ENCODE measurements at places on chromosomes 16 and 17.

- DNase-seq = no peak
These were observed 21.0 kb upstream of the FZD2 start for GRCh38 chr17:44536090-44536953.

- no peak for DNase-seq
These were observed 6.4 kb upstream of the ARHGAP27 start for GRCh38 chr17:45438931-45439610.

- no peak for DNase-seq
These were observed 24.2 kb downstream of the ORC6 start for GRCh38 chr16:46713634-46714033.

DNA sequence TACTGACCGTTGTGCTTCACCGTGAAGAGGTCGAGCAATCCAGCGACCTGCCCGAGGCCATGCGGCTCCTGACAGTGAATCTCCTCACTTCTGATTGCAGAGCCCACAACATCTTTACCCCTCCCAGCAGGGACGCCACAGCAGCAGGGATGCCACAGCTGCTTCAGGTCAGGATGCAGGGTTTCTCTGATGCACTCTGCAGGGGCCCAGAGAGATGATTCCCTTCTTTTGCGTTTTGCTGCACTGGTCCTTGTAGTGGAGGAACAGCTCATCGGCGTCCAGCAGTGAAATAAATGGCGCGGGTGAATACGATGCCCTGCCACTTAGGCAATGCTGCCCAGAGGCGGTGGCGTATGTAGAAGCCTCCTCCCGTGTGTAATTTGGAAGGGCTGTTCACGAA lies 5.6 kb downstream of the KIAA0513 start:
- no peak for DNase-seq

DNA sequence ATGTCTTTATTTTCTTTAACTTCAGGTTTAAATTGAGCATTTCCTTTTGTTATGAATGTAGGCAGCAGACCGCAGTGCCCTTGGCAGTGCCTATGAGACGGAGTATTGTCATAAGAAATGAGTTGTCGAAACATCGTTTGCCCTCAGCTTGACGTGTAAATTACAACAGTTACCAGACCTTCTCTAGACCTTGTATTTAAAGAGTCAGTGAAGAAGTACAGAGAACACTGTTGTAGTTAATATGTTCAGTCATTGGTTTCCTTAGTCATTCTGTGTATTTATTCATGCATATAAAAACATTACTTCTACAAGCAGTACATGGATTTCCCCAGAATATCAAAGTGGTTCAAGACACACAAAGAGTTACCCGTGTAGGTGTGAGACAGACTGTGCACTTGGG lies 19.0 kb downstream of the IRF8 start:
- no peak for DNase-seq

DNA sequence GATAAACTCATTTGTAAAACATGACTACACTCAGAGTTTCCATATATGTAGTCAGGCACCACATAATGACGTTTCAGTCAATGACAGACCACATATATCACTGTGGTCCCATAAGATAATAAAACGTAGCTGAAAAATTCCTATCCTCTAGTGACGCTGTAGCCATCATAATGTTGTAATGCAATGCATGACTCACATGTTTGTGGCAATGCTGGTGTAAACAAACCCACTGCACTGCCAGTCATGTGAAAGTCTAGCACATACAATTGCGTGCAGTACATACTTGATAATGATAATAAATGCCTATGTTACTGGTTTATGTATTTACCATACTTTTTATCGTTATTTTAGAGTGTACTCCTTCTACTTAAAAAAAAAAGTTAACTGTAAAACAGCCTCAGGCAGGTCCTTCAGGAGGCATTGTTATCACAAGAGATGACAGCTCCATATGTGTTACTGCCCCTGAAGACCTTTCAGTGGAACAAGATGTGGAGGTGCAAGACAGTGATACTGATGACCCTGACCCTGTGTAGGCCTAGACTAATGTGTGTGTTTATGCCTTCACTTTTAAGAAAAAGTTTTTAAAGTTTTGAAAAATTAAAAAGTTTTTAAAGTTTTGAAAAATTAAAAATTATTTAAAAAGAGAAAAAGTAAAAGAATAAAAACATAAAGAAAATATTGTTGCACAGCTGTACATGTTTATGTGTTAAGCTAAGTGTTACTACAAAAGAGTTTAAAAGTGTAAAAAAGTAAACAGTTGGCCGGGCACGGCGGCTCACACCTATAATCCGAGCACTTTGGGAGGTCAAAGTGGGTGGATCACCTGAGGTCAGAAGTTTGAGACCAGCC lies 9.0 kb downstream of the STAT5B start:
- no peak for DNase-seq

- no peak for DNase-seq
These were observed 532 bp downstream of the KDM6B start for GRCh38 chr17:7834542-7834956.

DNA sequence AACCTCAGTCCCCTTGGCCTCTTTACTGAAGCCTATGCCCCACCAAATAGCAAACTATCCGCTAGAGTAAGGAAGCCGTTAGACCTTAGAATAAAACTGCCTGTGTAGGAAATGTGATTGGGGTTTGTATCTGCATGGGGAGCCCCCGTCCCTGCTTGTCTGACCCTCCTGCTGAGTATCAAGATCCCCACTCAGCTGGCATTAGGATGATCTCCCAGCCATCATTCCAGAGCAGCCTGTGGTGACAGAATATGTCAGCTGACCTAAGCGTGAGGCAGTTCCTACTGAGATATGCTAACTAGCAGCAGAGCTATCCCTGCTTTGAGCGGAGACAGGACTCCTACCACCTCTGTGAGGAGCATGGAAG lies 645 bp upstream of the GFOD2 start:
- DNase-seq = peak; percentile 40

DNA sequence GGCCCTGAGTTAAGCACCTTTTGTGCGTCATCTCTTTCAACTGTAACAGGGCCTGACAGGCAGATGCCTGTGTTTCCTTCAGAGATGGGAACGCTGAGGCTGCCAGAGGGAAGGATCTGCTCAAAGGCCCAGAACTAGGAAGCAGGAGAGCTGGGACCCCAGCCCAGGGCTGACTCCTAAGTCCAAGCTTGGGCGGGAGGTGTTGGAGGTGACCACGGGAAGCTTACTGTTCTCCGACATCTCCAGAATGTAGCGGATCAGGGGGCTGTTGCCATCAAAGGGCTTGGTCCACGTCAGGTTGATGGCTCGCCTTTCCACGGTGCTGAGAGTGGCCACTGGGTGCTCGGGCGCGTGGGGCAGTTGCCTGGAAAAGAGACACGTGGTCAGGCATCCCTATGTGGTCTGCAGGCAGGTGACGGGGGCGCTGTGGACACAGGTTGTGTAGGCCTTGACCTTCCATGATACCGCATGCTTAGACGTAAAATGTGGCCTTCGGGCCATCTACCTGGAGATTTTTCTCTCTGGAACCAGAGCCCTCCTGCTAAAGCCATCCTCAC lies 111.4 kb upstream of the CDC42EP4 start:
- DNase-seq = no peak

GRCh38 chr17:47841488-47842291 lies 617 bp upstream of the SCRN2 start:
- DNase-seq = no peak

DNA sequence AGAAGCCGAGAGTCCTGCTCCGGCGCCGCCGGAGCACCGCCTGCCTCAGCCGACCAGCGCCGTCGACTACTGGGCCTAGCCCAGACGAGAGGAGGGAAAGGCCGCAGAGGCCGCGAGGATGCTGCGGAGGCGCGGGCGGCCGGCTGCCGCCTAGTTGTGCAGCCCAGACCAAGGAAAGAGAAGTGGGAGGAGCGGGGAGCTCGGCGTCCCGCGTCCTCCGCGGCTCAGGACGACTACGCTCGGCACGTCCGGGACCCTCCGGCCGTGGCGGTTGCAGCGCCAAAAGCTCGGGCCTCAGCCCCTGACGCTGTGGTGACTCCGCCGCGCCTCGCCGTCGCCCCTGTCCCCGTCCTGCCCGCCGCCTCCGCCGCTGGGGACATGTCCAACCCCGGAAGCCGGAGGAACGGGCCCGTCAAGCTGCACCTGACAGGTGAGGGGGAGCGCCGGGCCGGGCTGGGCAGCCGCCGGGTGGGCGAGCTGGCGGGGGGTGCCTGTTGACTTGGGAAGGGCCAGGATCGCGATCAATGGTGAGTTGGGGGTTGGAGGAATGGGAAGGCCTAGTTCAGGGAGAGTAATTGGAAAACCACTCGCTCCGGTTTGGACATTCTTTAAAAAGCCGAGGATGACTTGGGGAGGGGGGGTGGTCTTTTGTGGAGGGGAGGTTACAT lies 37.7 kb downstream of the RNF135 start:
- DNase-seq = peak; percentile 6

GRCh38 chr17:6388416-6388815 lies 46.5 kb downstream of the AIPL1 start:
- DNase-seq = no peak

- DNase-seq = peak; percentile 11
These were observed 6.2 kb upstream of the DUSP14 start for GRCh38 chr17:37483311-37484039.

GRCh38 chr17:68431661-68432071 lies 25.6 kb downstream of the WIPI1 start:
- peak; percentile 73 for DNase-seq

- no peak for DNase-seq
These were observed 8.8 kb downstream of the FUS start for GRCh38 chr16:31188450-31189411.

DNA sequence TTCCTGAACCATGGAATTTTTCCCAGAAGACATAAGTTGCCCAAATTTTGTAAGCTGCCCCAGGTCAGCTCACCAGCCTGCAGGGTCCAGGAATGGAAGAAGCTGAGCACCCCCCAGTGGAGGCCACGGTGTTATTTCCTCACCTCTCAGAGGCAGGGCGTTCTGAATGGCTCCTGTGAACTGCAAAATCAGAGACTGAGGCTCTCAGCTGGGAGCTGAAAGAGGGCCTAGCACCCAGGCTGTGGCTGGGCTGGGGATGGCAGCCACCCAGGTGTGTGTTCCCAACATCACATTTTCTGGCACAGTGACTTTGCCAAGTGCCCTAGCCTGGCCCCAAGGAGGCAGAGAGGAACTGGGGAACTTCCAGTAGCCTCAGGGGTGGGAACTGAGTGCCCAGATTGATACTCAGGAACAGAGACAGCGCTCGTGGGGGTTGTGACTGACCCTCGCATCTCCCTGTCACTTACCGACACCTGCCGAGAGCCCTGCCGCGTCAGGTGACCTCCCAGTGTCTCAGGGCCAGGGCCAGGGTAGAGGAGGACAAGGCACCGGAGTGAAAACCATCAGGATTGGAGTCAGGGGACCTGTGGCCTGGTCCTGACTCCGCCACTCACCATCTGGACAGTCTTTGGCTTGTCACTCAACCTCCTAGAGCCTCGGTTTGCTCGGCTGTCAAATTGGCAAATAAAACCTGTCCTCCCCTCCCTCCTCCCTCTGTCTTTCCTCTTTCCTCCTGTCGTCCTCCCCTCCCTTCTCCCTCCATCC lies 11.3 kb downstream of the CACNG4 start:
- peak; percentile 27 for DNase-seq

DNA sequence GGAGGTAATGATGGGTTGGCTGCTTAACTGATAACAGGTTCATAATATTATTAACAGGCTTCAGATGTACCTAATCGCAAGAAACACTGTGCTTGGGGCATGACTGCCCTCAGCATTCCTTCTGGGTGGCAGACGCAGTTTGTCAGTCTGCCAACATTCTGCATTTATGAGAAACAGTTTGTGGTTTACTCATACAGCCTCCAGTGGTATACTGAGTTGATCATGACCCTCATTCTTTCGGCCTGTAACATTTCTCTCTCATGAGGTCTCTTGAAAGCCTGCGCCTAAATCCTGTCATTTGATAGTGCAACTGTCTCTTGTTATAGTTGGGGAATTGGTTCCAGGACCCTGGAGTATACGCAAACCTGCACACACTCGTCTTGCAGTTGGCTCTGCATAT lies 4.9 kb upstream of the RUSF1 start:
- no peak for DNase-seq

DNA sequence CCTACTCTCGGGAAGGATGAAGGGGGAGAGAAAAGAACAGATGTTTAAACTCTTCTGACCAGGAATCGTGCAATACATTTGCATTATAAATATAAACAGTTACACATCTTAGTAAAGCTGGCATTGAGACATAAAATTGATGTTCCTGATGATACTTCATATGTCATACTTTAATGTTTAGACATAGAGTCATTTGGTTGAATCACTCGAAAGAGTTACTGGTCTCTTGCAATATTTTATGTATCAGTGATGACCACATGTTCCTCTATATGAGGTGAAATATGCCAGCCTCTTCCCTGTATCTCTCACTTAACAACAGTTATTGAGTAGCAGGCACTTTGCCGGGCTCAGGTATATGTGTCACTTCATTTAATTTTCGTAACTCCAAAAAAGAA lies 49.7 kb upstream of the PMFBP1 start:
- no peak for DNase-seq

DNA sequence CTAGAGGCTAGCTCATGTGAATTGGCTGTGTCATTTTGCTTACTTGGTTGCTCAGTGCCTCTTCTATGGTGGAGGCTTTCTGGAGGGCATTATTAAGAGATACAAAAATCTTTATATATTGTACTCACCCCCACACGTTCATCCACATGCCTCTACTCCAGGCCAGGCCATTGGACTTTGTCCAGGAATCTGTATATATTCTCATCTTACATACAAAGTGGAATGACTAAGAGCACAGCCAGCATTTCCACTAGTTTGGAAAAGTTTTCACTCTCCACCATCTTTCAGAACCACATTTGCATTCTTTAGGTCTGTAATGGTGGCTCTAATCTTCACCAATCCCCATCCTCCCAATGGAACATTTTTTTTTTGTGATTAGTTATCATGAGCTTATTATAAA lies 4.8 kb upstream of the GLG1 start:
- DNase-seq = no peak

DNA sequence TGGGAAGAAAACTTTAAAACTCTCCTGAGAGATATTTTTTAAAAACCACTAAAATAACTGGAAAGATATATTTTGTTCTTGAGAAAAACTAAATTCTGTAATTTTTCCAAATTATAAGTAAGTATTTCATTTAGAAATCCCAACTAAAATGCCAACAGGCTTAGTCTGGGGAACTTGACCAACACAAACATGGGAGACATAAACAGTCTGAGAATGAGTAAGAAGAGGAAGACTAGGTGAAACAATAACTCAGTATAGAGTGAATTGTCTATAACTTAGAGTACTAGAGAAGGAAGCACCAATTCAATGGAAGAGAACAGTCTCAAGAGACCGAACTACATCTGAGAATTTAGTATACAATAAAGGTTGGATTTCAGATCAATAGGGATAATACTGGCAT lies 2.9 kb downstream of the CMTM1 start:
- no peak for DNase-seq

GRCh38 chr17:67276075-67276474 lies 31.1 kb upstream of the HELZ start:
- DNase-seq = peak; percentile 16

- DNase-seq = no peak
These were observed 37.6 kb upstream of the ABCC11 start for GRCh38 chr16:48284772-48285409.

GRCh38 chr17:2994441-2994840 lies 69.0 kb downstream of the OR1D5 start:
- DNase-seq = no peak

GRCh38 chr17:47694581-47695428 lies 844 bp downstream of the TBKBP1 start:
- DNase-seq = peak; percentile 59

- DNase-seq = no peak
These were observed 178.2 kb upstream of the RPH3AL start for GRCh38 chr17:530851-531250.

Data from OCI-LY7 (cell line).